ENCODE measurements at places on chromosomes 16 and 17.
A peak's percentile ranks its signal among the peaks of the same experiment; 100 is the strongest.

DNA sequence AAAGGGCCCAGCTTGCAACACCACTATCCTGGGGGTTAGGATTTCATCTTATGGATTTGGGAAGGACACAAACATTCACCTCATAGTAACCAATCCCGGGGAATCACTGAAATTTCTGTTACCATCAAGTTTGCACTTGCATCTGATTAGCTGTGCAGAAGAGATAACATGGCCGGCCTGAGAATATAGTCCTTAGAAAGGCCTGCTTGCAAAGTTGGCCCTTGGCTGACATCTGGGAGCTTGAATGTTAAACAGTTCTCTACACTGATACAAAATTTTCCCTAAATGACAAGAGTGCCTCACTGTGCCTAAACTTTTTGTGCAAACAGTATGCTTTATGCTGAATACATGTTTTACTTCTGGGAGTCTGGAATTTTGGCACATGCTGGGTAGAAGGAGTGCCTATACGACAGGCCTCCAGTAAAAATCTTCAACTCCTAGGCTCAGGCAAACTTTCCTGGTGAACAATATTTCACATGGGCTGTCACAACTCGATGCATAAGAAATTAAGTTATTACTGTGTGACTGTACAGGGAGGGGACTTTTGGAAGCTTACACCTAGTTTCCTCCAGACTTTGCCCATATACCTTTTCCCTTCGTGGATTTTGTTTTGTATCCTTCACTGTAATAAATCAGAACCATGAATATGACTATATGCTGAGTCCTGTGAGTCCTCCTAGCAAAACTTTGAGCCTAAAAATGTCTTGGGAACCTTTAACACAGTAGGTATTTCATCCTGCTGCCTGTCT lies 31.3 kb downstream of the TBC1D3B start:
- no peak for DNase-seq

DNA sequence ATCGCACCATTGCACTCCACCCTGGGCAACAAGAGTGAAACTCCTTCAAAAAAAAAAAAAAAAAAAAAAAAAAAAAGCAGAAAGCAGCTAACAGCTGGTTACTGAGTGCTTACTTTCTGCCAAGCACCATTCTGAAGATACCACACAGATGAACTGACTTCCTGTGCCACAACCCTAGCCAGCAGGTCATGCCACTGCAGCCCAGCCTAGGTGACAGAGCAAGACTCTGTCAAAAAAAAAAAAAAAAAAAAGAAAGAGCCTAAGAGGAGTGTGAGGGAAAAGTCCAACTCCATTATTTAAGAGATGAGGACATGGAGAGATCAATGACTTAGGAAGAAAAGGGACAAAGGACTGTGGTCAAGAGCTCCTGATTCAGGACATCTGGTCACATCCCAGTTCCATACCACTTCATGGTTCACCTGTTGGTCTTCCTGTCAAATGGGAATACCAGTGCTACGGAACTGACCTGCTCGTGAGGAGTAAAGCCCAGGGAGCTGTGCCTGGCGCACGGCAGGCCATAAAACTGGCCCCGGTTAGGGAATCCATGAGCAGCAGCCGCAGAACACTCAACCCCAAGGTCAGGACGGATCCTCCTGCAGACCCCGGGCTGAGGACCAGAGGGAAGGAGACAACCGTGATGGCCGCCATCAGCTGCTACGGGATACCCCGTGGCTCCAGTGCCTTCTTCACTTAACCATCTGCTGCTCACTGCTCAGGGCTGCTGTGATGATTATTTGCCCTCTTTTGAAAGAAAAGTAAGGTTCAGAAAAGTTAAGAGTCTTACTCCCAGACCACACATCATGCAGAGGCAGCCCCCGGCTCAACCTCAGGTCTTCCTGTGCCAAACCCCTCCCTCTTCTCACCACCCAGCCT lies 950 bp downstream of the KLHDC4 start:
- DNase-seq: no peak

- DNase-seq: no peak
These were observed 1.4 kb upstream of the KRT19 start for GRCh38 chr17:41529491-41529915.

DNA sequence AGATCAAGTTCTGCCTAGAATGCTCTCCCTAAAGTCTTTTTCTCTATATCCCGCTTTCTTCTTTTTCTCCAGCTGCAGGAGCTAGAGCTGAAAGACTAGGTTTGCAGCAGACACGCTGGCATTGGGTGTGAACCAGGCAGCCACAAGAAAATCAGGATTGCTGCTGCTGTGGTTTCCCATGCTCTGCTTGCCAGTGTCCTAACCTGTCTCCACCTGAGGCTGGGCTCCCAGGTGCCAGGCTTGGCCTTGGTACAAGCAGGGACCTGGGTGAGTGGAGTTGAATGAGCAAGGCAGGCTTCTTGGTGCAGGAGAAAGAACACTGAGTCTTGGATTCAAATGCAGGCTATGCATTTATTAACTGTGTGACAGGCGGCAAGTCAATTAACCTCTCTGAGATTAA lies 440.3 kb upstream of the MAF start:
- no peak for DNase-seq

GRCh38 chr16:11682655-11683096 lies 14.4 kb downstream of the SNN start:
- no peak for DNase-seq

- no peak for DNase-seq
These were observed 244.1 kb downstream of the CEP112 start for GRCh38 chr17:65947831-65948230.

GRCh38 chr17:71464751-71465150 lies 656.1 kb upstream of the SOX9 start:
- DNase-seq: no peak

DNA sequence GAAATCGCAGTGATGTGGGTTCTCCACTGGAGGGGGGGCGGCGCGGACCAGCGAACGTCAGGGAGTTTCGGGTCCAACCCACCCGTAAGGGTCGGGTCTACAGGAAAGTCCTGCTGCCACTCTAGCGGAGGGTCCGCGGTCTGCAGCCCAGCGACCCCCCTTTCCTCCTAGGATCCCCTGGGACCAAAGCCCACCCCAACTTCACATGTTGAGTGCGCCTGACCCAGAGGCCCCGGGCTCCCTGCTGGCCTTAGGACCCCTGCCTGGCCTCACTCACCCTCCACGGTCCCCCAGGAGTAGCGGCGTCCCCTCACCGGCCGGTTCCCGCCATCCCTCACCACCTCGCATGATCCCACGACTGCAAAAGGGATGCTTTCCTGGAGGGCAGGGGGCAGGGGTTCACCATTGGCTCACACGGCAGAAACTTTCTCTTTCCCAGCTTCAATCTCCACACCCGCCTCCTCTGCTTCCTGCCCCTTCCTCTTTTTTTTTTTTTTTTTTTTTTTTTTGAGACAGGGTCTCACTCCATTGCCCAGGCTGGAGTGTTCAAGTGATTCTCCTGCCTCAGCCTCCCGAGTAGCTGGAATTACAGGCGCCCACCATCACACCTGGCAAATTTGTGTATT lies 3.1 kb downstream of the SEPTIN1 start:
- DNase-seq: no peak

GRCh38 chr16:57029161-57030160 lies 40.1 kb downstream of the NLRC5 start:
- DNase-seq: no peak

- no peak for DNase-seq
These were observed 27.4 kb upstream of the GNAO1 start for GRCh38 chr16:56163938-56164337.

DNA sequence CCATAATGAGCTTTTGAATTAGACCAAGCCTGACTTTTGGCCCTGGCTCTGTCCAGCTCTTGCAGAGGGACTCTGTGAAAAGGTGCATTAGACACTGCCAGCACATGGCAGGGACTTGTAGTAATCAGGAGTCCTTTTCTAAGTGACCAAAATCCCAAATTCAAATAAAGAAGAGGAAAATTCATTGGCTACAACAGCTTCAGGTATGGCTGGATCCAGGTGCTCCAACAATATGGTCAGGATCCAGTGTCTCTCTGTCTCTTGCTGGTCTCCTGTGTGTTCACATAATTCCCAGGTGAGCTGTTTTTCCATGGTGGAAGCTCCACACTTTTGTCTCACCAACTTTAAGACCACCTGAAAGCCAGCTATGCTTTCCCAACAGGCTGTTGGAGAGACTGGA lies 358.8 kb upstream of the TNRC6C start:
- DNase-seq: no peak

GRCh38 chr16:19223235-19224170 lies 55.5 kb downstream of the SYT17 start:
- peak; percentile 50 for DNase-seq

- no peak for DNase-seq
These were observed 12.0 kb downstream of the UNC13D start for GRCh38 chr17:75832164-75832651.

DNA sequence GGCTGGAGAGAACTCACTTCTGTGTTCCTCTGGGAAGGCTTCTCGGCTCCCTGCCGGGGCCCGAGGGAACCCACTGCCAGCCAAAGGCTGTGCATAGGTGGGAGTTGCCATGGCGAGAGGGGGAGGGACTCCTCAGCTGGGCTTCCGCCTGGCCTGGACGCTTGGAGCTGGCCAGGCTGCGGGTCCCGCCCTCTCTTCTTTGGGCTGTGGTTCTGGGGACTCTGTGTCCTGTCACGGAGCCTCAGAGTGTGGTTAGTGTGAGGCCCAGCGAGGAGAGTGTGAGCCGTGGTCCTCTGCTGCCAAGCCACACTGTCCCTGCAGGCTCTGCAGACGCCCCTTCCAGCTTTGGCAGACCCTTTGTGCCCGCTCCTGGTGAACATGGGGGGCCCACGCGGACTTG lies 123.1 kb downstream of the OR1D5 start:
- DNase-seq: no peak

DNA sequence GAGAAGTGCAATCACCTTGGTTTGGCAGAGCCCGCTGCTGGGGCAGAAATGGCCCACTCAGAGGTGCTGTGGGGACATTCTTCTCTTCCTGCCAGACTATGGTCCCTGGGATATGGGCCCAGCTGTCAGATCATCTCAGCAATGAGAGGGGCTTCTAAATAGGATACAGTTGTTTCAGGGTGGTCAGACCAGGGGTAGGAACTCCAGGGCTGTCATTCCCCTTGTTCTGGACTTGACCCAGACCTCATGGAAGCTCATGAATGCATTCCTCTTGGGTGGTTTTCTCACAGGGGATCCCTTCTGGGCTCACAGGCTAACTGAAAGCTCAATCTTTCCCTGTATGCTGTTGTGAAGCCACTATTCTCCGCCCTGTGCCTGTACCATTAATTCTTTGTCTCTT lies 347.2 kb downstream of the SLC39A11 start:
- DNase-seq: no peak

GRCh38 chr16:4749700-4750257 lies 15.4 kb downstream of the DNAAF8 start:
- DNase-seq: no peak

DNA sequence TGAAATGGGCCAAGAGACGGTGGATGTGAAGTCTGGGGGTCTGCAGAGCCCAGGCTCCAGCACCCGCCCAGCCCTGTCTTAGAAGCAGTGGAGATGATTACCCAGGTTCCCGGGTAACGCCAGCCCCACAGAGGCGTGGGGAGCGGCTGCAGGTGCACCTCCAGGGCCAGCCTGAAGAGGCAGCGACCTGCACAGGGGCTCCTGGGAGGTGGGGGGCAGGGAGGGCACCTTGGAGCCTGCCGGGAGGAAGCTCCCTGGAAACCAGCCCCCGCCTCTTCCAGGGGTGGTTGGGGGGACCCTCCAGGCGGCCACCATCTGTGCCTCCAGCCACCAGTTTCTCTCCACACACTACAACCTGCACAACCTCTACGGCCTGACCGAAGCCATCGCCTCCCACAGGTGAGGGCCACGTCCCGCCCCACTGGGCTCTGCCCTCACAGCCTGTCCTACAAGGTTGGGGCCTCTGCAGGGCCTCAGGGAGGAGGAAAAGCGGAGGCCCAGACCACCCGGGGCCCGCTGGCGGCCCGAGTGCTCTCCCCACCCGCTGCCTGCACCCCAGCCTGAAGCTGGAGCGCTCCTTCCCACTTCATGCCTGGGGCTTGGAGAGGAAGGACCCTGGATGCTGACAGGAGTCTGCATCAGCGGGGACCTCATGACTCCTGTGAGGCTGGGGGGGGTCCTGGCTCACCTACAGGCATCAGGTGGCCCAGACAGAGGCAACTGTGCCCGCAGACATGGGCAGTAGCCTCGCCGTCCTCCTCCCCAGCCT lies 10.5 kb downstream of the GAA start:
- no peak for DNase-seq

- DNase-seq: no peak
These were observed 256.4 kb downstream of the KATNIP start for GRCh38 chr16:27806388-27806787.

Measured in stimulated activated CD4-positive, alpha-beta T cell treated with anti-CD3 and anti-CD28 coated beads, TNF-alpha, amount 100 ng/mL, for 24 hours (primary cell).